Umbilical cord (tissue), 2 donors: ENCODE measurements at places on chromosomes 3 and 15.

- no peak for DNase-seq
Observed at GRCh38 chr15:27723821-27724220, 375.3 kb downstream of the OCA2 start.

- DNase-seq: peak; percentile 83
Observed at GRCh38 chr15:25933456-25934158, 70.5 kb upstream of the ATP10A start.

DNA sequence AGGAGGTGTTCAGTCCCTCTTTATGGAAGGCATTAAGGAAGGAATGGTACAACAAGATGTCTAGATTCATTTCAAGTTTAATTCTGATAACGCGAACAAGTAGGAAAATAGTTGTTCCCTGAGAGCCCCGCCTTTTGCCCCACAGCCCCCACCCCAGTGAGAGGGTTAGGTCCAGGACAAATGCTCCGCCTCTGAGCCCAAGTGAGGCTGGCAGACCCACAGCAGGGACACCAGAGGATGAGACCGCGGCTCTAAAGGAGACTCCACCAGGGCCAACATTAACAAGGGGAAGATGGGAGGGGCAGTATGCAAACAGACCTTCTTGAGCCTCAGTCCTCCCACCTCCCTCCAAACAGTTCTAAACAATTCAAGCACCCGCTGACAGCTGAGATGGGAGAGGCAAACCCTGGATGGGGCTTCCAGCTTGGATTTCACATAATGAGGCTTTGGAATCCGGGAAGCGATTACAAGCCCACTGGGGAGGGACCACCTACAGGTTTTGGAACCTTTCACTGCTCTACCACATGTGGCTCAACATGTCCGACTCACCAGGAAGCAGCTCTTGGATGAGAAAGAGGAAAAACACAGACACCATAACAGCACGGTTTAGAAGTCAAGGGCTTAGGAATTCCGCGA is 42.9 kb upstream of the IREB2 start:
- DNase-seq: no peak

GRCh38 chr15:57902155-57902554 is 163.4 kb downstream of the ALDH1A2 start:
- no peak for DNase-seq

DNA sequence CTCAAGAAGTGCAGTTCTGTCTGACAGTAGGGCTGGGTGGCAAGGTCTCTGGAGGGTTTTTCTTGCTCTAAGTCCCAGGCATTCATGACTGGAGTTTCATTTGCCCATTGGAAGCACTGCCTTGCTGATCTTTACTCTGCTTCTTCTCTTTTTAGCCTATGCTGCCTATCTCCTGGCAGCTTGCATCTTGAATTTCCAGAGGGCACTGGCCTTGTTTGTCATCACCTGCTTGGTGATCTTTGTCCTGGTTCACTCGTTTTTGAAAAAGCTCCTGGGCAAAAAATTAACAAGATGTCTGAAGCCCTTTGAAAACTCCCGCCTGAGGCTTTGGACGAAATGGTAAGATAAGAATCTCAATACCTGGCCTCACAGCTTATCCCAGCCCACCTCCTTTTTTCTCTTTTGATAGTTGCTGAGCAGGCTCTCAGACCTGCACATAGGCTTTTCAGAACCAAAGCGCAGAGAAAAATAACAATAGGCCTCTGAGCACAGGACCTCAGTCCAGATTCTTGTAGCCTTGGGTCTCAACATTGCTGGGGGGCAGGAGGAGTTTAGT is 10.9 kb downstream of the SLC28A2 start:
- DNase-seq: no peak

DNA sequence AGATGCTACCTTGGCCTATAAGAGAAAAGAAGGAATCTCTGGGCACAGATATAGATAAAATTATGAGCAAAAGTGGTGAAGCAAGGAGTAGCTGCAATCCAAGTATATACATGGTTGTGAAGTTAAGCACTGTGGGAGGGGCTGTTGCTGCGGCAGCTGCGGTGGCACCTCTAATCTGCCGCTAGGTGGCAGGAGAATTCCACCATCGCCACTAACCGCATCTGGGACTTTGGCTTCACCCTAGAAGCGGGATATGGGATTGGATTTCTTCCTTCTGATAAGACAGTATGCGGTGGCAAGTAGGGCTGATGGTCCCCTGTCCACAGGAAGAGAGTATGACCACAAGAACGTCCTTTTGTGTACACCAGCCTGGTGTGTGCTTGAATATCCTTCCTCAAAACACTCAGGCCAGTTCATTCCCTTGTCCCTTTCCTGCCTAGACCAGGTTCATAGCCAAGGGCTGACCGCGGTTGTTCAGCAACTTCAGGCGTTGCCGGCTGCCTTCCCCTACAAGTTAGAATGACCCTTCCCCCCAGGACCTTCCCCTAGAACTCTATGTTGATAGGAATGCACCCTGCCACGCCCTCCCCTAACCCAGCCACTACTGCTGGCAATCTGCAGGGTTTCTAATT is 5.1 kb downstream of the MAGEL2 start:
- DNase-seq: peak; percentile 77

- DNase-seq: no peak
Observed at GRCh38 chr15:64001148-64001547, 45.1 kb downstream of the DAPK2 start.

- peak; percentile 17 for DNase-seq
Observed at GRCh38 chr3:179181993-179182551, 33.9 kb downstream of the PIK3CA start.

- DNase-seq: peak; percentile 26
Observed at GRCh38 chr15:76987896-76988860, 6.7 kb upstream of the PSTPIP1 start.

GRCh38 chr3:193744048-193744821 is 151.2 kb downstream of the OPA1 start:
- DNase-seq: peak; percentile 33

GRCh38 chr3:153370680-153371079 is 208.7 kb downstream of the RAP2B start:
- DNase-seq: no peak

GRCh38 chr3:47412453-47412756 is 31.6 kb downstream of the PTPN23 start:
- no peak for DNase-seq

DNA sequence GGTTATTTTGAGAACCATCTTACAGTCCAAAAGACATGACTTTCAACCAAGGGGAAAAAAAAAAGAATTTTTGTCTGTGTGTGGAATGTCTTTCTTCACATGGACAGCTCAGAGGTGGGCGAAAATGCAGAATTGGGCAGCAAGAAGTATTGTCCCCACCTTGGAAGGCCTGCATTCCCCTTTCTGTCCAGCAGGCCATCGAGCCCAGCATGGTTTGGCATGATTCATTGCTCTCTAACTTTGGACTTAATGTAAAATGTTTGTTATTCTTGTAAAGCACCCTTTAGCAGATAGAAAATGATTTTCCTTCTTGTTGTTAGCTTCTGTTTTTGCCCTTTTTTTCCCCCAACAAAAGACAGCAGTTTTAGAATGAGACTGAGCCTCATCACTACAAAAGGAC is 12.4 kb downstream of the MYO1E start:
- no peak for DNase-seq

DNA sequence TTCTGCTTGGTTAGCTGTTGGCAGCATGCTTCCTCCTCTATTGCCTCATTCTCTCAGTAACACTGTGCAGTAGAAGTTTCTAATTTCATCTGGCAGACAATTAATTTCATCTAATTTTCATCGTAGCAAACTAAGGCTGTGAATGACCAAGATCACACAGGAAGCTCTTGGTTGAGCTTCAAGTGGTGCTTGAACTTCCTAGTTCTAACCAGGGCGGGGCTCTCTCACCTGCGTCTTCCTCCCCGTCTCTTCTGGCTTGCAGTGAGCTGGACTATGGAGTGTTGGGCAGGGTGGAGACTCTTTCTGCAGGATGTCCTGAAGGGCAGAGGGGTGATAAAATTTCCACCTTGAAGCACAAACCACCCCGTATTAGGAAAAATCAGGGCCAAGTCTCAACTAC is 2.0 kb upstream of the IL16 start:
- DNase-seq: no peak

DNA sequence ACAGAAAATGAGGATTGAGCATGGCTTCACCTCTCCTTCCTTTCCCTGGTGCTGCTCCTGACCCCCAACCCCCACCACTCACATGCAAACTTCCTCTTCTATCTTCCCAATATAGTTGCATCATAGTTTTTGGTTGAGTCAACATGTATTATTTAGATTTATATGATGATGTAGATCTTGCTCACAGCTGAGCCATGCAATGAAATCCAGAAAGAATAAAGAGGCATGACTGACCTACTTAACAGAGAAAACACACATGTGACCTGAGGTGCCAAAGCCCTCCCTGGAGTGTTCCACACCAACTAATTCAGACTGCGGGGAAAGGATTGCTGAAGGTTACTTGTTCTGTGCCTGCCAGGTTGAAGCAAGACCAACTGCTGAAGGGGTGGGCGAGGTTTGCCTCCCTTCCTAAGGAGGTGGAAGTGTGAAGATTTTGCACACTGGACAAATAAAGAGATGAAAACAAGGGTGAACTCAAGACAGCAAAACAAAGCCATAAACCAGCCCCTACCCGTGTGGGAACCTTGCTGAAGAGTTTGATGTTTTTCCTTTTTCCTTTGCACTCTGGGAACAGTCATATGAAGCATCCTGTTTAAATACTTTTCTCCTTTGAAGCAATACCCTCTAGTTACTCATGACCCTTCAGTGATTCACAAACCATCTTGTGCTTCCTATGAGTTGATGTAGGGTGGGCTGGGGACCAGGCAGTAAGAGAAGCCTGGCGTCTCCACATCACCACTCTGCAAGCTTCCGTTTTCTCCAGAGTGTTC is 155.2 kb upstream of the UBE2E1 start:
- DNase-seq: peak; percentile 58

- no peak for DNase-seq
Observed at GRCh38 chr15:31081056-31081455, 20.5 kb downstream of the TRPM1 start.

DNA sequence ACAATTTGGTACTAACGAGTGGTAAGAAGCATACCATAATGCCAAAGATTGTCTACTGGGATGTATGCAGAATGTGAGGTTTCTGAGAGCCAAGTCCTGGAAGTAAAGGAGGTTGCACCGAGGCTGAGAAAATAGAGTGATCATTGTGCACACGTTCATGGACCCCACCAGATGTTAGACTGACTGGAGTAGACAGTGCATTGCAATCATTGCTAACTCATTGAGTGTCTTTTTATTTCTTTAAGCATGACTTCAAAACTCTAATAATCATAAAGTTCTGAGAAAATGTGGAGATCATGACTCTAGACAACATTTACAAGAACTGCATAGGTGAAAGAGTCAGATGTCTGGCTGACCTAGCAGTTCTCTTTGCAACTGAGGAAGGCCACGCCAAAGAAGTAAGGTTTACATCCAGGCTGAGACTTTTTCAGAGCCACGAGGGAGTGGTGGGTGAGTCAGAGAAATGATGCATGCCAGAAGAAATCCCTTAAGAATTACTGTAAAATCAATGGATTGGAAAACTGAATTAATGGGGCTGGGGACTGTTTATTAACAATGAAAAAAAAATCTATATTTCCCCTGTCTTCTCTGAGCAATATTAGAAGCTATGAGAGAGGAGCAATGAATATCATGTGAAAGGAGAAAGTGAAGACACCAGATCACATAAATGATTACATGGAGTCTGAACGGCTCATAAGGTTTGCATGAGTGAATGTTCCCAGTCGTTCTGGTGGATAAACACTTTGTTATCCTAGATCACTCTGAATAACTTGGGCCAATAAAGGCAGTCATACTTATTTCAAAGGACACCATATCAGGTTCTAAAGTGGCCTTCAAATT is 76.0 kb upstream of the SLC25A26 start:
- peak; percentile 23 for DNase-seq

- DNase-seq: no peak
Observed at GRCh38 chr3:16828815-16829214, 55.9 kb upstream of the PLCL2 start.

- peak; percentile 55 for DNase-seq
Observed at GRCh38 chr3:112770032-112770626, 76.5 kb downstream of the CD200R1L start.

DNA sequence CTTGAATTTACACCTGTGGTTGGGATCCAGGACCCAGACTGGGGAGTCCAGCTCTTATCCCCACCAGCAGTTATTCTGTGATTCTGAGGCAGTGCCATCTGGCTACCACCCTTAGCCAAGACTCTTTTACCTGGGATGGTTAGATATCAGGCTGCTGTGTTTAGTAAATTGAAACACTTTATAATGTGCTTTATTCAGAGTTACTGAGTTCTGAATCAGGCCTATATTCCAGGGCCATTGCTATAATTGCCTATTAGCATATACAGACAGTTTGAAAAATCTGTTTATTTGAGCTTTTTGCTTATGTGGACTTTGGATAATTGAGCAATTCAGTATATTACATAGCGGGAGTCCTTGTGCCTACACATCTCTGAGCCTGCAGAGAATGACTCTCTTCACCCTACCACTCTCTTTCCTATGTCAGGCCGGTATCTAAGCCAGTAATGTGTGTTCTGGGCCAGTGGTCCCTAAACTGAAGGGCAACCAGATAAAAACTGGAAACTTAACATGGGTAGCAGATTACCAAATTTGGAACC is 45.4 kb upstream of the TRAK1 start:
- DNase-seq: no peak

GRCh38 chr3:123344175-123344906 is 104.5 kb downstream of the ADCY5 start:
- no peak for DNase-seq

- no peak for DNase-seq
Observed at GRCh38 chr15:73889053-73889761, 15.8 kb downstream of the TBC1D21 start.

- DNase-seq: no peak
Observed at GRCh38 chr15:49652922-49653321, 32.1 kb downstream of the DTWD1 start.

DNA sequence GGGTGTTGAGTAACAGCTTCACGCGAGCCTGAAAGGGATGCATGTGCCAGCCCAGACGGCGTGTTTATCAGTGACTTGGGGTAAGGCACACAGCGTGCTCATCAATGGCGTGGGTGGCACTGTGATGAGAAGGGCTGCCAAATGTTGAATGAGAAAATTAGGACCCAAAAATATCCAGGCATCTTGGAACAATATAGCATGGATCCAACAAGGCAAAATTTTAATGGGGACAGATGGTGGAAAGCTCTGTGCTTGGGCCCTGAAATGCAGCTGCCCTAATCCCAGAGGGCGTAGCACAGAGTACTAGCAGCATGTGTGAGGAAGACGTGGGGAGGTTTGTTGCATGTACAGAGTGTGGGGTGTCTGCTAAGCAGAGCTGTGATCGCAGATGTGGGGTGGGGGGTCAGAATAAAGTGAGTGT is 48.9 kb downstream of the SSUH2 start:
- DNase-seq: no peak

DNA sequence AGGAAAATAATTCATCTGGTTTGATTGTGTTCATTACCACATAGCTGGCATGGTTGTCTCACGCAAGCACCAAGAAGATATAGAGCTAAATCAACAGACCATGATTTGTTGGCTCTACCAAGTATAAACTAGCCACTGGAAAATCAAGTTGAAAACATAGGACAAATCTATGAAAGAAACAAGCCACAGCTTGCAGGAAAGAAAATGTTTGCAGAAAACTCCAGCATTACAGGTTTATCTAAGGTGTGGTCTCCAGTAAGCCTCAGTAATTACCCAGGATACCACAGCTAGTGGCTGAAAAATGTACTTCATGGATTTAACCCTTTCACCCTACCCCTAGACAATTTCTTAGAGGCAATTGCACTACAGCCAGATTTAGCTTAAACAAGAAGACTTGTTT is 340.6 kb downstream of the SOX2 start:
- DNase-seq: peak; percentile 41
